Thoracic aorta (tissue), 2 donors: ENCODE measurements at places on chromosomes 11 and 22.

DNA sequence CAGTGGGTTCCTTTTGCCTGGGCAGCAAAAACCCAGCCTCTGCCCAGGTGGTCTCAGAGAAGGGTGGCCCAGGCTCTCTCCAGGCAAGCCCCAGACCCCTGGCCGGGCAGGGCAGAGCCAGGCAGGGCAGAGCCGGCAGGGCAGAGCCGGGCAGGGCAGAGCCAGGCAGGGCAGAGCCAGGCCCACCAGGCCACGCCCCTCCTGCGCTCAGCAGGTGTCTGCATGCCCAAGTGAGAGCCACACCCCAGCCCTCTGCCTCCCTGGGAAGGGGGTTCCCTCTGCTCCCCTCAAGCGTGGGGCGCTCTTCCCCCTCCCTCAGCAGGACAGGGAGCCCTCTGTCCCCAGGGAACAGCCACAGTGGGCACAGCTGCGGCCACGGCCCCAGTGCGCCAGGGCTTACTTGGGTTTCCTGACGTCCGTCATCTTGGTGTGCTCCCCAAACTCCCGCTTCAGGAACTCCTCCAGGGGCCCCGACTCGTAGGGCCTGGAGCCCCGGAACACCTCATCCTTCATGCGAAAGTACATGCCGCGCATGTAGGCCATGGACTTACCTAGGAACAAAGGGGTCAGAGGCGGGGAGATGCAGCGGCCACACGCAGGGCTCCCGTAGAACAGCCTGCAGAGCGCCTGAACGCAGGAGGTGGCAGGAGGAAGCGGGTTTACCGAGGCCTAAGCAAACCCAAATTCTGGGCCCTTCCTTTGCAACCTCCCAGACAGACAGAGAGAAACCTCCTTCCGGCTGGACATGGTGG lies 10.1 kb upstream of the BAIAP2L2 start:
- no peak for DNase-seq

DNA sequence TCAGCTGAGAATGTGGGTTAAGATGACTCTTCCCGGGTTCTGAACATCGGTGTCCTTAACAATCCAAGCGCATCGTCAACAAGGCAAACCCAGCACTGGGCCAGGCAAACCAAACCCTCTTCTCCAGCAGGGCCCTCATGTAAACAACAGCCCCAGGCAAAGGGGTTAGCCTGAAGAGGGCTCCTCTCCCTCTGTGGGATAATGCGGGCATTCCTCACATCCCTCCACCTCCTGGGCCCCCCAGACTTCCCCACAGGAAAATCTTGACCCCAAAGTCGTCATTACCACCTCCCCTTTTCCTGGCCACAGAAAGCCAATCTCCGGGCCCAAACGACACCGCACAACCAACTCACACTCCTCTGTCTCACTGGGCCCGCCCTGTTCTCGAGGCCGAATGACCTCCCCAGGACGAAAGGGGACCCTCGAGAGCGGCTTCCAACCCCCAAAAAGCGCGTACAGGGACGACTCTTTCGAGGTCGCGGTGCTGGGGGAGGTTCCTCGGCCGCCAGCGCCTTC lies 566 bp downstream of the DDB1 start:
- no peak for DNase-seq

DNA sequence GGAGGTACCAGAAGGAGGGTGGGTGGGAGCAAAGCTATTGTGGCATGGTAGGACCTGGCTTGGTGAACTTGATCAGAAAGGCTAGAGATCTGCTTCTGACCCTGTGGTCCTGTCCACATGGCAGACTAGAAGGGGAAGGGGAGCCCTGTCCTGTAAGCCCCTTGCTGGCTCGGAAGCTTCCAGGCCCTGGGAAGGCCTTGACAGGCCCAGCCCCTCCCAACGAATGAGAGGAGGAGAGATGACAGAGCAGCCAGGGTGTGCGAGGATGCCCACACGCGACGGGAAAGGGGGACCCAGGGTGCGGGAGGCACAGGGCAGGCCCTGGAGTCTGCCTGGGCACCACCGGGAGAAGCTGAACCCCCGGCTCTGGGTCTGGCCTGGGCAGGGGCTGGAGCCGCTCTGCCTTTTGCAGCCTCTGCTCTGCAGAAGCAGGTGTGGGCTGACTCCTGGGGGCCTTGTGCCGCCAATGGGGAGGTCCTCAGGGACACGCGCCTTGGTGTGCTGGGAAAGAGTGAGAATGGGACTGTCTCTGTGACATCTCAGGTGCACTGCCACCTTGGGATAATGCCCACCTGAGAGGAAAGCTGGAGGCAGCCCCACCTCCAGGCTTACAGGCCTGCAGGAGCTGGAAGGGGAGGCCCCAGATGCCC lies 1447.5 kb downstream of the BRD1 start:
- no peak for DNase-seq

DNA sequence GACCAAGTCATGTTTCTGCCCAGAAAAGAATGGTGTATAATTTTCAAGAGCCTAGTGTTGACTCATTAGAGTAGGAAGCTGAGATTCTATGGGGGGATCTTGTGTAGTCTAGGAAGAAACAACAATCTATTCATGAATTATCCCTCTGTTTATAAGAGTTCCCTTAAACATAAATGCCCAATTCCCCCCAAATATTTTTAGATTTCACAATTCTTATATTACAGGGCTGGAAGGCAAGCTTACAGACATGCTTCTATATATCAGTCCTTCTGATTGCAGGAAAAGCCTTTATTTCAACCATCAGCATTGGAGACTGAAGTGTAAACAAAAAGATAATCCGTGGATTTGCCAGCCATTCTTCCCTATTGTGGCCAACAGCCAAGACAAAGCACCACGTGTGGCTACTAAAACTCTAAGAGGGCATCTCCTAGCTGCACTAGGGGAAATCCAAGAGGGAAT lies 71.4 kb downstream of the NAT10 start:
- DNase-seq, result no peak

- DNase-seq, result no peak
Observed at GRCh38 chr11:83677730-83678129, 391.6 kb upstream of the CCDC90B start.

DNA sequence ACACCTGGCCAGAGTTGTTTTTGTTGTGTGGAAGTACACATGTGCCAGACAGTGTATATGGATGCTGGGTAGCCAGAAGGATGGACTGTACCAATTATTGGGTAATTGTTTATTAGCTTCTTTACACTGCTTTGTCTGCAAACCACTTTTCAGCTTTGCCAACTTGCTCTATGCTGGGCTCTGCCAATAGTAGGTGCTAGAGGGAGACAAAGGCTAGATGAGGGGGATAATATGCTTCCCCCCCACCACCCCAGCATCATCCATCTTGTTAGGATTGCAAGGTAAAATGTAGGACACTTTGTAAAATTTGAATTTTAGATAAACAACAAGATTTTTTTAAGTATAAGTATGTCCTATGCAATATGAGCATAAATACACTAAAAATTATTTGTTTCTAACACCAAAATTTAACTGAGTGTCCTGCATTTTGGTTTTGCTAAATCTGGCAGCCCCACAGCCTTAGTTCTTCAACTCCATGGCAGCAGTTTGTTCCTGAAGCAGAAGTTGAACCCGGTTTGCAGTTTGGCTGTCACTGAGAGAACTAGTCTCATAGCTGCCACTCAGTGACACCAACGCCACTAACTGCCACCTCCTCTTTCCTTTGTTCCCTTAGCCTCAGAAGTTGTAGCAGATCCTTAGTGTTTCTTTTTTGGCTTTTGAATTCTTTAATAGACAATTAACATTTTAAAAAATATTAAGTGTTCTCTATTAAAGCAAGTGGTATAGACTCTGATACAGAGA lies 78.8 kb downstream of the CCDC81 start:
- DNase-seq, result no peak

DNA sequence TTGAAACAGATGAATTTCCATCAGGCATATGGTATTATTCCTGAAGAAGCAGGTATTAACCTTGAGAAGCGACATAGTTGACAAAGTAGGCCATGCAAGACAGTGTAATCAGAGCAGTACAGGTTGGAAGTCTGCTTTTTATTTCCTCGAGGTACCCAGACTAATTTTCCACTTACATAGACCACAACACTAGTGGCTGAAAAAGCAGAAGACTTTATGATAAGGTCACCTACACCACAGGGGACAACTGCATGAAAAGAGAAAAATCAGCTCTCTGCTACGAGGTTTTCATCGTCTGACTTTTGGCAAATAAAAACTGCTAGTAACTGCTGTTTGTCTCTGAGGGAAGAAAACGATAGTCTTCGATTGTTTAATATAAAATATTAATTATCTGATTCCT lies 77.5 kb downstream of the CNTN5 start:
- no peak for DNase-seq

- DNase-seq, result no peak
Observed at GRCh38 chr22:50303848-50304527, 3.5 kb downstream of the PLXNB2 start.

DNA sequence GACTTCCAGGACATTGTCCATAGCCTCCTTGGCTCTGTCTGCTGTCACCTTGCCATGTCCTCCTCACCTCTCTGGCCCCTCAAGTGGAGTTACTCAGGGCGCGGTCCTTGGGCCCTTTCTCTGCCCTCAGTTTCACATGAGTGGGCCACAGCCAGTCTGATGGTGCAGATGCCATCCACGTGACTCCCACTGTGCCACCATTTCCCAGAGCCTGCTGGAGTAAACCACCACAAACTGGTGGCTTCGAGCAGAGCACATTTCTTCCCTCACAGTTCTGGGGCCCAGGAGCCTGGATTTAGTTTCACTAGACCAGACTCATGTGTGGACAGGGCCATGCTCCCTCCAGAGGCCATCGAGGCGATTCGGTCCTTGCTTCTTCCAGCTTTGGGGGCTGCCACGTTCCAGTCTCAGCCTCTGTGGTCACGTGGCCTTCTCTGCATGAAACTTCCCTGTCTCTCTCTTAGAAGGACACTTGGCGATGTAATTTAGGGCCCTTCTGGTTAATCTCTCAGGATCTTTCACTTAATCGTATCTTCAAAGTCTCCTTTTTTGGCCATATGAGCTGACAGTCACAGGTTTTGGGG lies 14.6 kb downstream of the SMARCB1 start:
- no peak for DNase-seq

DNA sequence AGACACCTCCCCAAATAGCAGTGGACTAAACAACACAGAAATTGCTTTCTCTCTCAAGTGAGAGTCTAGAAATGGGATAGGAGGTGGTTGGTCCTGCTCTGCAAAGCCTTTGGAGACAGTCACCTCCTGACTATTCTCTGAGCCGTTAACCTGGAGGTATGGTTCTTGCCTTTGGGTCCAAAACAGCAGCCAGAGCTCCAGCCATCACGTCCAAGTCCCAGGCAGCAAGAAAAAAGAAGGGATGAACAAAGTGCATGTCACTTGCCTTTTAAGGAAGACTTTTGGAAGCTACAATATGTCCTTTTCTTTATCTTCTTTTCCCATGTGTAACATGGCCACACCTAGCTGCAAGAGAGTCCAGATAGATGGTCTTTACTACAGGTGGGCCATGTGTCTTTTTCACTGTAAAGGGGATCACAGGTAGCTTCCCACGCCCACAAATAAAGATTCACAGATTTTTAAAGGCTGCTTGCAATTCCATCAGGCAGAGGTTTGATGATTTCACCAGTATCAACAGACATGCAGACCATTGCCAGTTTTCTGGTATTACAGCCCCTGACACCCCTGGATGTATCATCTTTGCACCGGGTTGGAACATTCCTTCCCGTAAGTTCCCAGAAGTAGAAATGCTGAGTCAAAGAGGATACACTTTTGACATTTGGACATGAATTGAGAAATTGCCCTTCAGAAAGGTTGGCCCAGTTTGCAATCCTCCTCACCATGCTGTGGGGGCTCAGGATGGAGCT lies 66.0 kb downstream of the MYEOV start:
- no peak for DNase-seq

- DNase-seq, result no peak
Observed at GRCh38 chr11:79269611-79270307, 171.1 kb downstream of the TENM4 start.

- DNase-seq, result no peak
Observed at GRCh38 chr11:116948391-116948790, 111.0 kb upstream of the APOA1 start.

- no peak for DNase-seq
Observed at GRCh38 chr11:124115782-124116616, 749 bp downstream of the VWA5A start.

GRCh38 chr11:36409152-36409816 lies 100.8 kb downstream of the TRAF6 start:
- DNase-seq, result no peak

DNA sequence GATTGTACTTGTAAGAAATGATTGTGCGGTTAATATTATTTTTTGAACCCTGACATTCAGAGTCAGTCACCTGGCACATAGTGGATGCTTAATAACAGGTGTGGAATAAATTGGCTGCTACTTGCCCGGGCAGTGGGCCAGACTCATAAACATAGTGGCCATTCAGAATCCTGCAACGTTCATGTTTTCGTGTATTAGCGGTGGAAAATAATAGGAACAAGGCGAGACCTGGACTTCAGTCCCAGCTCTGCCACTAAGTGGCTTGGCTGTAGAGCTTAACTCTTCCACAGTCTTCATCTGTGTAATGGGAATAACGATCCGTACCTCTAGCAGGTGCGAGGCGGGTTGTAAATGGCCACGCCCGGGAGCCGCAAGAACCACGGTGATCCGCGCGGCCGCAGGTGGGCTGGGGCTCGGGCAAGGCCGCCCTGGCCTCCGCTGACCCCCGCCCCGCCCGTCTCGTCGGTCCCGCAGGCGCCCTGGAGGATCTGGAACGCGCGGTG lies 761 bp upstream of the TMEM25 start:
- no peak for DNase-seq

- no peak for DNase-seq
Observed at GRCh38 chr11:6251990-6252473, 7.6 kb upstream of the CCKBR start.

DNA sequence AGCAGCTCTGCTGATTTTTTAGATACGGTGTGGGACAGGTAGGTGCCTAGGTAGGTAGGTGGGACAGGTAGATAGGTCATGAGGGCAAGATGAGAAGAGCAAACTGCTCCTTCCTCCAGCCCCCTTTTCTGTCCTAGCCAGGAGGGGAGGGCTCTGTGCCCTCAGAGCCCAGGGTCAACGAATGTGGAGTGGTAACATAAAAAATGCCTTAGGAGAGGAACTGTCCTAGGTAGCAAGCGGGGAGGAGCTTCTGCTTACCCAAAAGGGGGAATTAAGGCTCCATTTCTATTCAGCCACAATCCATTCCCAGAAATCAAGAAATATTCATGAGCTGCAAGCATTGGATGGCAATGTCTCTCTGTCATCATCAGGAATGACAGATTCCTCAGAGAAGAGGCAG lies 234.8 kb downstream of the GRIK4 start:
- no peak for DNase-seq
